Activated T-cell treated with anti-CD3 and anti-CD28 coated beads for 1 hour (primary cell): ENCODE measurements at places on chromosomes 16 and 17.

DNA sequence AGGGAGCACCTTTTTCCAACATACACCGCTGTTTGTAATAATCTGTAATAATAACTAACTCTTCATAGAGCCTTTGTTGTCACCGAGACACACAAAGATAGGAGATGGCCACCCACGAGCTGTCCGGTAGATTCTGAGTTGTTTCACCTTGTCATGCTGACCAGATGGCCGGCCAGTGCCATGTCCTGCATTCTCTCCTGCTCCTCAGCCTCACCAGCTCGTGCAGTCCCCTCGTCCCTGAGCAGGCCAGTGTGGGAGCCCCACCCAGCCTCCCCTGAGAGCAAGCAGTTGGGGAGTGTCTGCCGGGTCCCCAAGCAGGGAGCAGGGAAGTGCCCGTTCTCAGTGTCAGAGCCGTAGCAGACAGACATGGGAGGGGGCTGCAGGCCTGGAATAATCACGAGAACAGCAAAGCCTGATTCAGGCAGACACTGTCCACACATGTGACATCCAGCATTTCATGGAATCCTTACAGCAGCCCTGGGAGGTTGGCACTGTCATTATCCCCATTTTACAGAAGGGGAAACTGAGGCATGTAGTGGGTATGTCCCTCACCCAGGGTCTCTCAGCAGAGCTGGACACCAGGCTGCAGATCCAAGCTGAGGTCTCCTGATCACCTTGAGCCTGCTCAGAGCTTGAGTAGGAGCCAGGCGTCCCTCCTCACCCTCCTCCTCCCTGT is 178.5 kb upstream of the CIBAR2 start:
- no peak for DNase-seq

DNA sequence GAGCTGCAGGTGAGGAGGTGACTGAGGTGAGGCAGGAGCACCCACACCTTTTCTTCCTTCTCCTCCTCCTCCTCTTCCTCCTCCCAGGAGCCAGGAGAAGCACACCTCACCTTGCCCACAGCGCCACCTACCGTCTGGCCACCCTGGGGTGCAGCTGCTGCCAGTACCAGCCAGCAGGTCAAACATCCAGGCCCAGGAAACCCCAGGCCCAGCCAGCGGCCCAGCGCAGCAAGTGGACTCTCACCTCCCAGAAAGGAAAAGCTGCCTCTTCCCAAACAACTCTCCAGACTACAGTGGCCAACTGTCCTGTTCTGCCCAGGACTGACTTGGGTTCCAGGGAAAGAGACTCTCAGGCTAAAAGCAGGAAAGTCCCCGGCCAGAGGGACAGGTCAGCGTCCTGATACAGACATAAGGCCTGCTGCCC is 22.7 kb downstream of the PEMT start:
- DNase-seq: peak; percentile 48

- no peak for DNase-seq
Measured at GRCh38 chr17:63434951-63435571, 11.0 kb downstream of the CYB561 start.

GRCh38 chr17:62870030-62870541 is 62.0 kb upstream of the MARCHF10 start:
- no peak for DNase-seq

DNA sequence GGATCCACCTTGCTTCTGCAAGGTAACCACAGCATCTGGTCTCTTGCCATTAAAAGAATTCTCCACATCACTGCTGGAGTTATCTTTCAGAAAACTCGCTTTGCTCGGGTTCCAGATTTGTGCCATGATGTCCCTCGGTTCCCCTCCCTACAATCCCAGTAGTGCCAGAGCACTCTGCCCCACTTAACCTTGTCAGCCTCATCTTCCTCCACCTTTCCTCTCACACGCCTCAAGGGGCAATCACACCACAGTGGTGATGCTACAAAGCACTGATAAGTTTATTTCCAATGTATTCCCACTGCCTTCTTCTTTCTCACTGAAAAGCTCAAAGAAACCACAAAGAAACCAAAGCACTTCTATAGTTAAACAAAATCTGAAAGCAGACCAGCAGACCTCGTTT is 11.4 kb upstream of the CDRT4 start:
- DNase-seq: no peak

- no peak for DNase-seq
Measured at GRCh38 chr17:4719684-4720221, 9.3 kb downstream of the ARRB2 start.

- no peak for DNase-seq
Measured at GRCh38 chr16:18834864-18835263, 33.5 kb upstream of the ARL6IP1 start.

DNA sequence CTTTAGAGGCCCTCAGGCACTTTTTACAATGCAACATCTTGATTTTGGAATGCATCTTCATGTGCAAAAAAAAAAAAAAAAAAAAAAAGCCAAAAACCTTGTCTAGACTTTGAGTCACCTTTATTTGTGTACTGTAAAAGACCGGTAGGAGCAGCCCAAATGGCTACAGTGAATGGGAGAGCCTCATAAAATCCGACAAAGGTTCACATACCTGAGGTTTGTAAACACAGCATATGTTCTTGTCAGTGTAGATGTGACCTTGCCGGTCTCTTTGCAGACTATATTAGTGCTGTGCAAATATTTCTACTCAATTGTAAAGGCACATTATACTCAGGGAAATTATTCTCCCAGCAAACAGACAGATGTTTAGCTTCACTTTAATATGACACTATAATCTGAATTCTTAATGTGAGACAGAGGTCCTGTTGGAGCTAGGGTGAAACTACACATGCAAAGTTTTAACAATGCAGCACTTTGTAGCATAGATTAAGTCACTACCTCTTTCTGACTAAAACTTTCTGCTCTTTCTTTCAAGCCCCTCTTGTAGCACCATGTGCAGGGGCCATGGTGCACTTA is 211.3 kb downstream of the CA10 start:
- no peak for DNase-seq

DNA sequence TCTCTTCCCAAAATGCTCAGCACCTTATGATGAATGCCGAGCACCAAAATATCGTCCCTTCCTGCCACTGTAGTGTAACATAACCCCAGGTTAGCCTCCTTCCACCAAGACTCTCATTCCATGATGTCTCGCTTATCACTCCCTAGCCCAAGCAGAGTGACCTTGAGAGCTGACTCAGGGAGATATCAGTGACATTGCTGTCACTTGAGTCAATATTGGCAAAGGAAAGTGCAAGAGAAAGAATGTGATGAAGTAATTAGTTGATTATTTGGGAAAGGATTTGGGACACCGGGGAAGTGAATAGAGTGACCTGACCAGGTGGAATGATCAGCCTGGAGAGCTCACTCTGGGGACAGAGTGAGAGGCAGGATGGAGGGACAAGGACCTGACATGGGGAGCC is 2.6 kb upstream of the ANKFN1 start:
- no peak for DNase-seq
